ENCODE measurements at places on chromosomes 11 and 22. TPM values are rescaled to one million over a fixed set of nuclear protein-coding genes. Genes with fewer than 3 reads are reported as not detected.

- no peaks in the 10 kb centered on the region for H3K4me1 ChIP-seq
- H3K4me3 ChIP-seq = no peak overlapping the region
- H3K27me3 ChIP-seq = no peaks in the 10 kb centered on the region
- H3K36me3 ChIP-seq = no peaks in the 10 kb centered on the region
These were observed 22.0 kb downstream of the MMP20 start for GRCh38 chr11:102603091-102603490.

DNA sequence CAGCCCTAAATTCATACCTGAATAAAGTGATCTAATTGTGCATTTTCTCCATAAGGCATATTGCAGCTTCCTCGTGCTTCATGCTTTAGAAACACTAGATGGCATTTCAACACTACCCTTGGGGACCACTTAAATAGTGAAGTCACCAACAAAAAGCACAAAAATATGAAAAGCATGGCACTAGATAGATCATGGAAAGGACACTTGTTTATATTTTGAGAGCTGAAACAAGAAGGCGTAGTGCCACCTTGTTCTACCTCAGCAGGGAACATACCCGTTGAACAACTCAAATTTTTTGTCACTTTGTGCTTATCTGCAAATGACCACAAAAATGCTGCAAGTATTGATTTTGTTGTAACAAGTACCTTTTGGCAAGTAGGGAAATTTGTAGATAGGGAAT is 8.6 kb downstream of the TBCEL start:
- H3K4me3 ChIP-seq = no peak overlapping the region
- no peaks in the 10 kb centered on the region for H3K36me3 ChIP-seq
- no peaks in the 10 kb centered on the region for H3K4me1 ChIP-seq
- no peak for DNase-seq
- H3K27ac ChIP-seq = no peak overlapping the region

The TSSK2 gene
- total RNA-seq = 0.30 TPM

DNA sequence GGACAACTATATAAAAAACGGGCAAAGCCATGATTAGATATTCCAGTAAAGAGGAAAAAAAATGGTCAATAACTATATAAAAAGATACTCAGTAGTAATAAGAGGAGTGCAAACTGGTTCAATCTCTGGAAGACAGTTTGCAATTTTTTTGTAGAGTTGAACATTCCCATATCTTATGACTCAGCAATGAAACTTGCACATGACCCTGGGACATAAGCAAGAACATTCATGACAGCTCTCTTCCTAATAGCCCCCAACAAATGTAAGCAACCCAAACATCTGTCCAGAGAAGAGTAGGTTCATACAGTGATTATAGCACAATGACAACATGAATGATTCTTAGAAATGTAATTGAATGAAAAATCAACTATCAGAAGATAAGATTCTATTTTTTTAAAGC is 21.8 kb upstream of the CSF2RB start:
- no peak overlapping the region for H3K4me3 ChIP-seq
- H3K4me1 ChIP-seq = no peaks in the 10 kb centered on the region
- no peak for DNase-seq
- no peaks in the 10 kb centered on the region for H3K27me3 ChIP-seq
- H3K27ac ChIP-seq = no peak overlapping the region

The DGCR6 gene
- 1.8 TPM for total RNA-seq

The CENPM gene
- total RNA-seq = 12.7 TPM

GRCh38 chr11:90326647-90327046 is 103.8 kb upstream of the CHORDC1 start:
- no peaks in the 10 kb centered on the region for H3K4me1 ChIP-seq
- no peaks in the 10 kb centered on the region for H3K36me3 ChIP-seq
- H3K4me3 ChIP-seq = no peak overlapping the region

DNA sequence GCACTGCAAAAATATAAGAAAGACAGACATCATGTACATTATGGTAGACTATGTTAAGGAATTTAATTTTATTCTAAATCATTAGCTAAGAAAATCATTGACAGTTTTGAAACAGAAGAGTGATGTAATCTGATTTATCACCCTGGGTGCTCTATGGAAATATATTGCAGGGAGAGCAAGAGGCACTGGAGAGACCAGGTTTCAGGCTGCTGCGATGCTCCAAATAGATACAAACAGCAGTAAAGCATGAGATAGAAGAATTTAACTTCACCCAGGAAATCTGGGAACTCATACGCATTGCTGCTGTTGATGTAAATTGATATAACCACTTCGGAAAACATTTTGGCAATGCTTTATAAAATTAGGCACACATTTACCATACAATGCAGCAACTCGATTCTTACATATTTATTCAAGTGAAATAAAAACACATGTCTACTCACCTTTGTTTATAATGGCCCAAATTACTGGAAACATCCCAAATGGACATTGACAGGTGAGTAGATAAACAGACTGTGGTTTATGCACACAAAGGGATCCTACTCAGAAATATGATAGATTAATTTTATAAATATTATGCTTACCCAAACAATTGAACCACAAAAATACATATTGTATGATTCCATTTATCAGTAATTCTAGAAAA is 535.1 kb upstream of the CHORDC1 start:
- H3K36me3 ChIP-seq = no peaks in the 10 kb centered on the region
- H3K4me1 ChIP-seq = no peaks in the 10 kb centered on the region
- DNase-seq = no peak
- no peak overlapping the region for H3K4me3 ChIP-seq
- no peak overlapping the region for H3K27ac ChIP-seq

The OR8A1 gene
- not detected for total RNA-seq

The POLD4 gene
- 13.3 TPM for total RNA-seq

- H3K27ac ChIP-seq = no peak overlapping the region
- no peaks in the 10 kb centered on the region for H3K36me3 ChIP-seq
- no peaks in the 10 kb centered on the region for H3K4me1 ChIP-seq
- H3K27me3 ChIP-seq = no peaks in the 10 kb centered on the region
These were observed 189.3 kb upstream of the NECTIN1 start for GRCh38 chr11:119918347-119918746.

DNA sequence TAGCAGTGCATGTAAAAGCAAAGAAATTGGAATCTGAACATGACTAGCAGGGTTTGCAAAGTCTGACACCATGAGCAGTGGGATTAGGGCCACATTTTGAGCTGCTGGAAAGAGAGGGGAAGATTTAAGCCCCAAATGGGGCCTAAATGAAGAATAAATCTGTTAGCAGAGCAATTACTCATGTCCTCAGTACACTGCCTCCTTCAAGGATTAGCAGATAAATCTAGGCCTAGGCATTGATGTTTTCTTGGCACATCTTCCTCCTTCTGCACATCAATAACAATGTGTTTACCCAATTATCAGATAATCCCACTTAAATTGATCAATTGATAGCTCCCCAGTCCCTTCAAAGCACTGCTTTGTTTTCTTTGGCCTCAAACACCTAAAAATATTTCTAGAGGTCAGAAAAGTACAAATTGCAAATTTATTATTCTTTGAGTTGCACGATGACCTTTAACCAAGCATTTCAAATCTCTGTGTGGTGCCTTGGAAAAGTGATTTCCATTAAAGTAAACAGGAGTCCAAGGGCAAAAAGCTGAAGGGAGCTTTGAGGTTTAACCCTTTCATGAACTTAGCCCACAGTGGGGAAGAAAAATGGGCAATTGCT is 514.7 kb upstream of the CHORDC1 start:
- no peak overlapping the region for H3K4me3 ChIP-seq
- no peaks in the 10 kb centered on the region for H3K36me3 ChIP-seq
- H3K27me3 ChIP-seq = no peaks in the 10 kb centered on the region
- no peak for DNase-seq
- no peaks in the 10 kb centered on the region for H3K4me1 ChIP-seq

- H3K4me3 ChIP-seq = no peak overlapping the region
- H3K27me3 ChIP-seq = peaks cover 29% of the 10 kb centered on the region
- H3K36me3 ChIP-seq = no peaks in the 10 kb centered on the region
These were observed 1.9 kb downstream of the NLRP6 start for GRCh38 chr11:279966-280705.

DNA sequence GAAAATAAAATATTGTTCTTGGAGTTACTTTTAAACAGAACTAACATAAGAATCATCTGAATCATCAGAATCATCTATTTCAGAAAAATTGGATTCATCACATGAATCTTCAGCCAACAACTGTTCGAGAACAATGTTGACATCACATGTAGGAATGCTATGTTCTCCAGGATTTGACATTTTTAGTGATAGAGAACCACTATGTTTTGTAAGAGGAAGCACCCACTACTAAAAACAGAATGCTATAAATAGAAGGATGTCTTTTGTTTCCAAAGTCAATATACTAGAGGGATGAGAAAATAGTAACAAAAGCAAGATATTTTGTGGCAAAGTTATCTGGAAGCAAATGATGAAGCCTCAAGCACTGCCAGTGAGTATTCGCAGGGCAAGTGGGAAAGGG is 263.4 kb upstream of the DDI1 start:
- no peak for DNase-seq
- no peaks in the 10 kb centered on the region for H3K27me3 ChIP-seq
- no peak overlapping the region for H3K4me3 ChIP-seq
- H3K36me3 ChIP-seq = no peaks in the 10 kb centered on the region
- H3K4me1 ChIP-seq = peaks cover 5% of the 10 kb centered on the region

DNA sequence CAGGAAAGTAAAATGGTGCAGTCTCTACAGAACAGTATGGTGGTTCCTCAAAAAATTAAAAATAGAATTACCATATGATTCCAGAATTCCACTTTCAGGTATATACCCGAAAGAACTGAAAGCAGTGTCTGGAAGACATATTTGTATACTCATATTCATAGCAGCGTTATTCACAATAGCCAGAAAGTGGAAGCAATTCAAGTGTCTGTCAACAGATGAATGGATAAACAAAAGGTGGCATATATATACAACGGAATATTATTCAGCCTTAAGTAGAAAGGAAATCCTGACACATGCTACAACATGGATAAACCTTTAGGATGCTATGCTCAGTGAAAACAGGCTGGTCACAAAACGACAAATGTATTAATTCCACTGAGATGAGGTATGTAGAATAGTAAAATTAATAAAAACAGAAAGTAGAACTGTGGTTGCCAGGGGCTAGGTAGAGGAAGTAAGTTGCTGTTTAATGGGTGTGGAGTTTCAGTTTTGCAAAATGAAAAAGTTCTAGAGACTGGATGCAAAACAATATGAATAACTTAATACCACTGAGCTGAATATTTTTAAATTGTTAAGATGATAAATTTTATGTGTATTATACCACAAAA is 14.5 kb downstream of the SAA1 start:
- H3K27me3 ChIP-seq = no peaks in the 10 kb centered on the region
- no peaks in the 10 kb centered on the region for H3K4me1 ChIP-seq
- H3K4me3 ChIP-seq = no peak overlapping the region

The OR5A1 gene
- total RNA-seq = not detected

- DNase-seq = no peak
- no peaks in the 10 kb centered on the region for H3K27me3 ChIP-seq
- H3K36me3 ChIP-seq = no peaks in the 10 kb centered on the region
- no peak overlapping the region for H3K4me3 ChIP-seq
These were observed 9.2 kb upstream of the BIK start for GRCh38 chr22:43101306-43101705.

The MRGPRE gene
- not detected for total RNA-seq

GRCh38 chr22:22748297-22748743 is 103.9 kb downstream of the GGTLC2 start:
- no peaks in the 10 kb centered on the region for H3K27me3 ChIP-seq
- no peaks in the 10 kb centered on the region for H3K4me1 ChIP-seq
- H3K36me3 ChIP-seq = no peaks in the 10 kb centered on the region
- no peak overlapping the region for H3K4me3 ChIP-seq
- no peak for DNase-seq
- no peak overlapping the region for H3K27ac ChIP-seq

- DNase-seq = no peak
- no peaks in the 10 kb centered on the region for H3K4me1 ChIP-seq
- H3K36me3 ChIP-seq = no peaks in the 10 kb centered on the region
- no peak overlapping the region for H3K27ac ChIP-seq
These were observed 101.9 kb downstream of the GGTLC2 start for GRCh38 chr22:22746061-22746962.

The SCGB1D2 gene
- 1.9 TPM for total RNA-seq

- no peaks in the 10 kb centered on the region for H3K27me3 ChIP-seq
- no peaks in the 10 kb centered on the region for H3K36me3 ChIP-seq
- H3K4me1 ChIP-seq = peaks cover 13% of the 10 kb centered on the region
These were observed 6.5 kb upstream of the ST3GAL4 start for GRCh38 chr11:126348806-126349582.

The CWF19L2 gene
- 16.1 TPM for total RNA-seq

DNA sequence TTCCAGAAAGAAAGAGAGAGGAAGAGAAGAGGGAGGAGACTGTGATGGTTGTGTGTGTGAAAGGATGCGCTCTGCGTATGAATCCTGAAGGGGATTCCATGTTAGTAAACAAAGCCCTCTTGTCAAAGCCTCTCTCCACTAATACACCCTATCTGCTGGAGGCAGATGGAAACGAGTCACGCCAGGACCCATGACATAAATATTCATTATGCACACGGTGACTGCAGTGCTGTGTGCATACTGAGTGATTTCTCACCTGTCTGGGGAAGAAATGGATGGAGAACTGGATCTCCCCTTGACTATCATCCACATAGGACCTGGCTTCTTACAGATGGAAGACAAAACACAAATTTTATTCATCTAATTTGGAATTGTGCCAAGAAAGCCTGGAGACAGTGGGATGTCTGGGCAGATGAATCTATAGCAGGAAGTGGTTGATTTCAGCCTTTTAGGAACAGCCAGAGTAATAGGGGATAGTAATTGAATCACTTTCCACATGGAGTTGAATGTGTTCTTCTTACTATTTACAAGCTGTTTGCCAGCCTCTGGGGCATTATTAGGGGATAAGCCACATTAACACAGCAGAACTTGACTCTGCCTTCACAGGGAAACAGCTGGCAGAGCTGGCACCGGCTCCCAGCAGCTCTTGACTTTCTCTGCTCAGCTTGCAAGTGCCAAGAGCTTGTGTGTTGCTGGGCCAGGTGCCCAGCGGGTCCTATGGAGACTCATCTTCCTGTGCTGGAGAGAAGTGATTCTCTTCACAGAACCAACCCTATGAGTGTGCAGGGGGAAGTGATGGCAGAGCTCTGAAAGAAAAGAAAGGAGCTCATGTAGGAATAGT is 9.0 kb downstream of the MTNR1B start:
- no peak overlapping the region for H3K27ac ChIP-seq
- no peaks in the 10 kb centered on the region for H3K4me1 ChIP-seq
- H3K4me3 ChIP-seq = no peak overlapping the region
- H3K27me3 ChIP-seq = no peaks in the 10 kb centered on the region
- H3K36me3 ChIP-seq = no peaks in the 10 kb centered on the region
- no peak for DNase-seq

- no peaks in the 10 kb centered on the region for H3K27me3 ChIP-seq
- no peak for DNase-seq
- no peak overlapping the region for H3K27ac ChIP-seq
- H3K4me1 ChIP-seq = no peaks in the 10 kb centered on the region
- H3K36me3 ChIP-seq = no peaks in the 10 kb centered on the region
These were observed 776 bp downstream of the DGCR6 start for GRCh38 chr22:18906896-18907295.

DNA sequence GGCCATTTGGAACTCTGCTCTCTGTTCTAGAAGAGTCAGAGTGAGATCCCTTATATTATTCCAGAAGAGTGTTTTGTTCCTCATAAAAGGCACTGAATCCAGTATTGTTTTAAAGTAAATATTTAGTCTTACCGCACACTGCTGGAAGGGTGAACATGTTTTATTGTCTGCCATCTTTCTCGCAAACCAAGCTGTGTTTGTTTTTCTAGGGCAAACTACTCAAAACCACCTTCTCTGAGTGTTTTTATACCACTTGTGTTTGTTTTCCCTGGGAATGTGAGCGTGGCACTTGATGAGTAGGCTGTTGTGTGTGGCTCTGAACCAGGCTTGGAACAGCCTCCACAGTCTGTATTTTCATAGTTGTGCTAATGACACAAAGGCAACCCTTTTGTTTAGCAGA is 89.8 kb downstream of the DBX1 start:
- H3K27ac ChIP-seq = no peak overlapping the region
- DNase-seq = no peak
- H3K4me1 ChIP-seq = no peaks in the 10 kb centered on the region
- no peaks in the 10 kb centered on the region for H3K27me3 ChIP-seq

The CASP4 gene
- total RNA-seq = 39.4 TPM

Data from uterus (tissue), 4 donors.